ENCODE measurements at places on chromosomes 5 and 9.

DNA sequence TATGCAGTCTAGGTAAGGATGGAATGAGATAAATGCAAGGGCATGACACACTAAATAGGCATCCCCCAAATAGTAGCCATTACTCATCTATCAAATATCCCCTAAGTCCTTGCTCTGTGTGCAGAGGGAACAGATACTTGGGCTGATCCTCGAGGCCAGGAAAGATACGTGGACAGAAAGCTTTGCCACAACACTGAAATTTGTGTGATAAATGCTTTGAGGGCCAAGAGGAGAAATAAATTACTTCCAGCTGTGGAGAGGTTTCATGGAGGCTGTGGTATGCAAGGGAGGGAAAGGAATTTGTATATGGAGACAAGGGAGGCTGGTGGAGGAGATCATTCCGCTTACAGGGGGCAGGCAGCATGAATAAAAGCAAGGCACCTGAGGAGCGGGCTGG, 18.5 kb downstream of the ATOX1 start:
- DNase-seq: peak; percentile 93

DNA sequence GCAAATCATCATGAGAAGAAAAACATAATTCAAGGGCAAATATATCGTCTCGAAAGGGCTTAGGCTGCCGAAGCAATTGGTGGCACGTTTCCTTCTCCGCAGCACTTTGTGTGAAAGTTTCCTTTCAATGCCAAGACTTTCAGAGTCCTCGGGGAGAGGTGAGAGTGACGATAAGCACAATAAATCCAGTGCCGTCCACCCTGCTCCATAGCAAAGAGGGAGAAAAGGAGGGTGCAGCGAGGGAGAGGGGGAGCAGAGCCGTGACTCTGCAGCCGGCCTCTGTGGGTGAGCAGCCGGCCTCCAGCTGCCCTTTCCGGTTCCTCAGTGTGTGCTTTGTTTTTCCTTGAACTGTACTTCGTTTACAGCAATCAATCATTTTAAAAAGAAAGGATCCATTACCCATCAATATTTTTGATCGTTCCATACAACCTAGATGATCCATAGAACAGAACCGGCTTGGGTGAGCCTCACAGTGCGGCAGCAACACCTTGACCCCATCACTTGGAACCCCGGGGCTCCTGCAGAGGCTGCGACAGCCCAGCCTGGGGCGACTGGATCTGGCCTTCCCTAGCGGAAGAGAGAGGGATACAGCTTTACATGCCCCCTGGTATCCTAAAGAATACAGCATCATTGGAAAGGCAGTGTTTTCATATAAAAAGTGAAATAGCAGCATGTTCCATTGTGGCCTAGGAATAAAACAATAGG, 247.0 kb upstream of the IRX4 start:
- no peak for DNase-seq

- DNase-seq: peak; percentile 79
Measured at GRCh38 chr5:133246376-133247150, 194.8 kb downstream of the HSPA4 start.

GRCh38 chr5:178998441-178998840, 3.3 kb upstream of the GRM6 start:
- no peak for DNase-seq

DNA sequence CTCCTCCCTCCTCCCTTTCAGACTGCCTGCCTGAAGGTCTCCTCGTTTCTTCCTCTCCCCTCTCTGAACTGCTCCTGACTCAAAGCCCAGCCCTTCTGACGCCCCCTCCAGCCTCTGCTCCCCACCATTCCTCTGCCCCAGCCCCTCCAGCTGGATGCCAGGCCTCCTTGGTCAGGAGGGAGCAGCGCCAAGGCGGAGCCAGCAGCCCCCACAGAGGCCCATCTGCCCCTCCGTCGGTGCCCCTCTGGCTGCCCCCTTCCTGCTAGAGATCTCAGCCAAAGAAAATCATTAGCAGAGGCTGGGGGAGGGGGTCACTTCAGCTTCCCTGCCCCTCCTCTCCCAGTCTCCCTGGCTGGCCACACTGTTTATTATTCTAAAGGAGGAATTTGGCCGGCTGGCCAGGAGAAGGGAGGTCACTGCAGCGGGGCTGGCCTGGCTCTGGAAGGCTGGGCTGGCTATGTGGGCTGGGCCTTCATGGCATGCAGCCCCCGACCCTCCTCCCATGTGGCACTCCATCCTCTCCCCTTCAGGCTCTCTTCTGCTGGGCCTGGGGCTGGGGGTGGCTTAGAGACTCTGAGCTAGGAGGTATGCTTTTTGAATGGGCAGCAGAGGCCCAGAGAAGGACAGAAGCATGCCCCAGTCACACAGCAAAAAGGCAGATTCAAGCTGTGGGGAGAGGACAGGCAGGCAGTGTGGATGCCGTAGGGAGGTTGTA, 16.9 kb downstream of the PDGFRB start:
- DNase-seq: peak; percentile 87

- DNase-seq: no peak
Measured at GRCh38 chr9:87672586-87672985, 53.3 kb upstream of the CTSL start.

- peak; percentile 99 for DNase-seq
Measured at GRCh38 chr9:110069326-110070248, 138.4 kb downstream of the C9orf152 start.

DNA sequence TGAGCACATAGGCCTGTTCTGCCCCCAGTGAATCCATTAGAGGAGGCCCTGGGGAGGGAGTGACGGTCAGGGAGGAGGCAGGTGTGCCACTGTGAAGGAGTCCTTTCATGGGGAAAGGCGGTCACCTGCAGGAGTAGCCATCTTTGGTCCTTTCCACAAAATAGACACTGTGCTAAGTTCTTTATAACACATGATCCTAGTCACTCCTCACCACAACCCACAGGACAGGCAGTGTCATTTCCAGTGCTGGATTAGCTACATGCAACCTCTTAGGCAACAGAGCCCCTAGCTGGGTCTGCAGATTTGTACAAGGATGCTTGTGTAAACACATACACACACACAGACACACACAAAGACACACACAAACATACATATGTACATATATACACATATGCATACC, 18.3 kb downstream of the DOCK2 start:
- no peak for DNase-seq

- no peak for DNase-seq
Measured at GRCh38 chr5:3302228-3302627, 293.4 kb upstream of the IRX1 start.

DNA sequence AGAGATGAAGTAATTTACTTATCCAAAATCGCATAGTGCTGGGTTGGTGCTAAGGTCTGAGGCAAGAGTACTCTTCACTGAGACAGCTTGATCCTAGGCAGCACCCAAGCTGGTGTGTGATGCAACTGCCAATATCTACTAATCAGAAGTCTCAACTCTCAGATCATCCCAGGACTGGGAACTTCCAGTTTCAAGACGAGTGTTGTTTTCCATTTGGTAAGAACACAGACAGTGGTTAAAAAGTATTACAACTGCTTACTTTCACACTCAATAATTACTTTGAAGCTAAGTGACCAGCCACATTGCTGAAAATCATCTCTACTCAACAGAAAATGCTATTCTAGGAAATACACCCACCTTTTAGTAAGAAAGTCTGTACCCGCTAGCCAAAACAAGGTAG, 45.3 kb downstream of the FBXW11 start:
- no peak for DNase-seq

DNA sequence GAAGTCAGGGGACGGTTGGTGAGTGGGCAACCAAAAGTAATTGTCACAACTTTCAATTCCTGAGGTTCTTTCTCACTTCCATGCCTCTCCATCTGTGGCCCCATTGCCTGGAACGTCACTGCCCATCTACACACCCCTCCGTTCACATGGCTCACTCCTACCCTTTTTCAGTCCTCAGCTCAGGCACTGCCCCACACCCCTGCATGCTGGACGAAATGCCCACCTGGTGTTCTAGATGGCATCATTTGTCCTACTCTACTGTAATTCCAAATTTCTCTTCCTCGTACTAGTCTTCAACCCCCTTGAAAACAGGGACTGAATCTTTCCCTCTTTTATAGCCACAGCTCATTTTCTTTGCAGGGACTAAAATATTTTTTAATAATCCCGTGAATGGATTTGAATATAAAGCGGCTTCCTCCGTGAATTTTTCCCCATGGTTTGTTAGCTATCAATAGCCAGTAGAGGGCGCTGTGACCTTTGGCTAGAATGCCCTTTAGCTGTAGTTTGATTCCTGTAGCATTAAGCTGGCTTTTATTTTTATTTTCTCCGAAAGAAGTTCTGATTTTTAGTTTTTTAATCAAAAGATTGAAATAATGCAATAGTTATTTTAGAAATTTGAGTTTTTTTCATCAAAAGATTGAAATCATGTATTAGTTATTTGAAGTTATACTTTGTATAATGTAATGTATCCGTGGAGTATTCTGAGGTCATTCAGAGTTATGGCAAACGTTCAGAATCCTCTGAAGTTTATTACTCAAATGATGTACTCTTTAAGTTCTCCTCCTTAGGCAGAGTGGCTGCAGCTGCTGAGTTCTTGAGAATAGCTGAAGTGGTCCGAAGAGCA, 232.1 kb downstream of the SH3GL2 start:
- DNase-seq: peak; percentile 71

DNA sequence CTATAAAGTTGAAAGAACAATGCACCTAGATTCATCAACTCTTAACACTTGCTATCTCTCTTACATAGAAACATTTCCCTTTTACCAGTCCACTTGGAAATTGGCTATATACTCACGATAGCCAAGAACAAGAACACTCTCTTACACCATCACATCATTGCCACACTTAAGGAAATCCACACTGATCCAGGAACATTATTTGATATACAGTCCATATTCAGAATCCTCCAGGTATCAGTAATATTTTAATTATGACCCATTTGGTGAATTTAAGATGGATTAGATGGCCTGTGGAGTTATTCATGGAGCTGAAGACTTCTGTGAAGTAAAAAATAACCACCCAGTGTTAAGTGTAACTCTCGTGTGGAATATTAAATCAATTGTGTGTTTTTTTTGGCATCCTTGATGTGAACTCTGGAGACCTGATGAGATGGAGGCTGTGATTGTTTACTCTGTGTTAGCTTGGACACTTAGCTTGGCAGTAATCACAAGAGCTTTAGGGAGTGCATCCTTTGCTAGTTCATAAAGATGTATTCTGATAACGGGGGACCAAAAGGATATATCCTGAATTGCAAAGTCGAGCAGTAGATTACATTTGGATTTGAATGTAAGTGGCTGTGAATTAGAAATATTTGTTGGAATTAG, 52.0 kb upstream of the ABL1 start:
- DNase-seq: no peak

GRCh38 chr5:9415091-9415490, 130.8 kb downstream of the SEMA5A start:
- DNase-seq: no peak

GRCh38 chr5:42064821-42065220, 139.7 kb downstream of the FBXO4 start:
- DNase-seq: no peak

DNA sequence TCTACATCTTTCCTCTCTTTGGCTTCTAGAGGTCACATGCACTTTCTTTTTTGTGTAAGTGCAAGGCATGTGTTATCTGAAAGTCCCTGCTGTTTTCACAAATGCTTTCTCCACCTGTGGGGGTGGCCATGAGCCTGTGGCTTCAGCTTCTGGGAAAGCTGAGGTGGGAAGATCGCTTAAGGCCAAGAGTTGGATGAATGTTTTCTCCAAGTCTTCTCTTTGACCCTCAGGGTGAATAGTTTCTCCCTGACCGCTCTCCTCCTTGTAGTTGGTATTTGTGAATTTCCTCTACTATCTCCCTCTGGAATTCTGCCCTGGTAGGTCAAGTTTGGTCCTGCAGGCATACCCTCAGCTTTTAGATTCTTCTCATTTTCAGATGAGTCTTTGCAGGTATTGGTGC, 74.2 kb downstream of the UGCG start:
- DNase-seq: peak; percentile 43
